Cerebellar nuclear complex (tissue), 1 donor: ENCODE measurements at places on chromosomes 6 and 20.

GRCh38 chr20:36125097-36125496 lies 29.4 kb upstream of the EPB41L1 start:
- DNase-seq: no peak

- DNase-seq: no peak
These were observed 10.3 kb upstream of the PRSS16 start for GRCh38 chr6:27237089-27237803.

- no peak for DNase-seq
These were observed 28.9 kb downstream of the PSMB9 start for GRCh38 chr6:32882879-32883250.

DNA sequence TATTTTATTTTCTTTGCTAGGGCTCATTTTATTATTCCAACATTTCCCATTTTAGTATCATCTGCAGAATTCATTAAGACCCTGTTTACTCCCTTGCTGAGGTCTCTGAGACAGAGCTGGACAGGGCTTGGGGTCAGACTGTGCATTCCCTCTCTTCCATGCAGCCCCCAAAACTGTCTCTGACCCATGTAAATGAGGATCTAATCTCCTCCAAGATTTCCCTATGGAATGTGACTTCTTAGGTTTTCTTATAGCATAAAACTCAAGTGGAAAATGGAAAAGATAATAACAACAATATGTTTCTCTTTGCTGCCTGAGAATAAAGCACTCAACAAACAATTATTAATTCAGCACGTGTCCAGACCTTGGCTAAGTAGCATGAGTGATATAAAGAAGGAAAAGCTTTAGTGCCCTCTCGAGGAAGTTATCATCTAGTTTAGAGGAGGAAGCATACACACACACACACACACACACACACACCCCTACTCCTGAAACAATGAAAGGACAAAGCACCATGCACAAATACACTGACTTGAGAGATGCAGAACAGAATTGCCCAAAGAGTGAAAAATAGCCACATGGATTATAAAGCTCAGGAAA lies 815.5 kb downstream of the BCKDHB start:
- no peak for DNase-seq

DNA sequence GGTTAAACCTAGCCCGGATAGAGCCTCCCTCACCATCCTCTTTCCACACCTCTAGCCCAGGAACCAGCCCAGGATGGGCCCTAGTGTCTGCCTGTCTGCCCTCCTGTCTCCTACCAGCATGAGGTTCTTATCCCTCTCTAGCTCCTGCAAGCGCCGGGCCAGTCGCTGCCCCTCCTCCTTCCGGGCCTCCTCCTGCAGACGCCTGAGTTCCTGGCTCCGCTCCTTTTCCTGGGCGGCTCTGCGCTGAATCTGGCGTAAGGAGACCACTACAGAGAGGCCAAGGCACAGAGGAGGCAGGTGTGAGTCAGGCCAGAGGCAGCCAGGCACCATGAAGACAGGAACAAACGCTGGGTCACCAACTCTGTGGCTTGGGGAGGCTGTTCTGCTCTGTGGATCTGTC lies 4.3 kb upstream of the PSORS1C2 start:
- DNase-seq: no peak

DNA sequence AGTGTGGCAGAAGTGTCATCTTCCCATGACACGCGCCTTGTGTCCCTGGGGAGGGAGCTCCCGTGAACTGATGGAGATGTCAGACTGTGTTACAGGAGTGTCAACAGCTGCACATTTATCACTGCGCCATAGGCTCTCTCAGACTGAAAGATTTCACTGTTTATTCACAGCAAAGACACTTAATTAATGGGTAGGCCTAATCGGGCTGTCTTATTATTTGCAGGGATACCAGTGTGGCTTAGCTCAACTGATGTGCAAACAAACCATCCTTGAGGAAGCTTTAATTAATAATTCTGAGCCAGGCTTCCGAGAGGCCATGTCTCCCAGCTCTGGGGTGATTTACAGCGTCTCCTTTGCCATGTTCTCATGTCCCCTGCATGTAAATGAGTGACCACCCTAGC lies 771.0 kb downstream of the QKI start:
- DNase-seq: no peak

- no peak for DNase-seq
These were observed 8.8 kb downstream of the NKX2-4 start for GRCh38 chr20:21388566-21388965.

- DNase-seq: no peak
These were observed 15.5 kb upstream of the CCND3 start for GRCh38 chr6:41957117-41957516.

DNA sequence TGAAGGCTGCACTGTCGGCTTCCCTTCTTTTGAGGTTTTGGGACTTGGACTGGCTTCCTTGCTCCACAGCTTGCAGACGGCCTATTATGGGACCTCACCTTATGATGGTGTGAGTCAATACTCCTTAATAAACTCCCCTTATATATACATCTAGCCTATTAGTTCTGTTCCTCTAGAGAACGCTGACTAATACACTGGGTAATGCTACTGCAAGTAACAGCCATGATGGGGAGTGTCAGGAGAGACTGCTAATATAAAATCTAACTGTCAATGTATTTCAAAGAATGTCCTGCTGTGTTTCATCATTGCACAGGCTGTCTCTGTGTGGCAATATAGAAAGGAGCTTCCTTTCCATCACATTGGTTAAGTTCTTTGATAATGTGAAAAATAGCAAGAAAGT lies 57.7 kb upstream of the UST start:
- no peak for DNase-seq

- no peak for DNase-seq
These were observed 83.9 kb upstream of the GPR6 start for GRCh38 chr6:109894181-109894580.
